ENCODE measurements at places on chromosomes 11 and 22.
A peak's percentile ranks its signal among the peaks of the same experiment; 100 is the strongest.

DNA sequence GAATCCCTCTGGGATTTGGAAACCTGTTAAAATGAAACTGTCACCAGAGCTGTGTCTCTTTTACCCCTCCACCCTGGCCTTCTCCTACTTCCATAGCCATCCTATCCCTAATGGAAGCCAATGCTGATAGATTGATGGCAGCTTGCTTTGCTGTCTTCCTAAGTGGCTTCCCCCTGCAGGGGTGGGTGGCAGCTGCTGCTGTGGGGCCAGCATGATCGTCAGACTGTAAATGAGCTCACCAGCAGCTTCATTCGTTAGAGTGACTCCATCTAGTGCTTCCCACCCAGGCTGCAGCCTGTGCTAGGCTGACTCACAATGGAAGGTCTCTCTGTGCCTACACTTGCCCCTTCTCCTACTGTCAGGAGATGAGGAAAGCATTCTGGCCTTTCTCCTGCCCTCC lies 311.0 kb downstream of the BUD13 start:
- no peak for DNase-seq

GRCh38 chr11:83036701-83037100 lies 35.0 kb downstream of the RAB30 start:
- no peak for DNase-seq

- no peak for DNase-seq
Measured at GRCh38 chr11:110793556-110793955, 81.3 kb upstream of the ARHGAP20 start.

GRCh38 chr22:17742527-17742902 lies 31.8 kb downstream of the BID start:
- peak; percentile 85 for DNase-seq

DNA sequence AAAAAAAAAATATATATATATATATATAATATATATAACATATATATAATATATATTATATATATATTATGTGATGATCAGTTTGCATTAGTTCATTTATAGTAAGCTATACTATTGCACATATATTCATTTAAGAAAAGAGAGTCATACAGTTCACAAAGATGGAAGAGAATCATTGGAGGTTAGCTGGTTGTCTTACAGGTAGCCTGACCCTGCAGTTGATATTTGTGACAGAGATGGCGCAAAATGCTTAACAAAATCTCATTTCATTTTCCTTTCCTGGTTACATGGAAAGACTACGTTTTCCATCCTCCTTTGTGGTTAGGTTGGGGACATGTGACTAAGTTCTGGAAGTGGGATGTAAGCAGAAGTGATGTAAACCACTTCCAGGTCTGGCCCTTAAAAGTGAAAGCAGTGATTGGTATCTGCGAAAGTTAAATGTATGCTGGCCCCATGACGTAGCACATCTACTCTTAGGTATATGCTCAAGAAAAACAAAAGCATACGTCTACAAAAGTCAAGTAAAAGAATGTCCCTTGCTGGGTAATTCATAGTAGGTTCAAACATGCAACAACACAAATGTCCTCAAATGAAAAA lies 7.2 kb upstream of the TMEM135 start:
- no peak for DNase-seq

- no peak for DNase-seq
Measured at GRCh38 chr11:106524436-106524835, 447.0 kb downstream of the AASDHPPT start.

GRCh38 chr11:46698597-46698996 lies 1.8 kb downstream of the ARHGAP1 start:
- DNase-seq: no peak

DNA sequence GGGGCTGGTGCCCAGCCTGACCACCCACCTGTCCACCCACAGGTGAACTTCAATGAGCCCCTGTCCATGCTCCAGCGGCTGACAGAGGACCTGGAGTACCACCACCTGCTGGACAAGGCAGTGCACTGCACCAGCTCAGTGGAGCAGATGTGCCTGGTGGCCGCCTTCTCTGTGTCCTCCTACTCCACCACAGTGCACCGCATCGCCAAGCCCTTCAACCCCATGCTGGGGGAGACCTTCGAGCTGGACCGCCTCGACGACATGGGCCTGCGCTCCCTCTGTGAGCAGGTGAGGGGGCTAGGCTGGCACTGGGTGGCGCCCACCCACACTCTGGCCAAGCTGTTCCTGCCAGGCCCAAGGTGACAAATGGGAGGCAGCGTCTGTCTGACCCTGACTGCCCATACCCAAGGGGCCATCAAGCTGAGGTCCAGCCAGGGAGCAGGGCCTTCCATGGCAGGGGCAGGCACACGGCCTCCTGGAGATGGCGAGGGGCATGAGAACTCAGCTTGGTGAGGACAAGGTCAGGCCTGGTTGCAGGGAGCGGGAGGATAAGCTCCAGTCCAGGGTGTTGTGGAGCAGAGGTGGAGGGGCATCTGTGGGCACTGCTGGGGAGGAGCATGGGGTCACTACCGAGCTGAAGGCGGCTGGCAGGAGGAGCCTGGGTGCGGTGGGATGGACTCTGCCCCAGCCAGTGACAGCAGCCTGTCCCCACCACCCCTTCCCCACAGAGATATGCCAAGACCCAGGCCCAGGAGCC lies 77.7 kb downstream of the MORC2 start:
- DNase-seq: peak; percentile 64

- no peak for DNase-seq
Measured at GRCh38 chr11:27212248-27212780, 150.7 kb downstream of the CCDC34 start.

DNA sequence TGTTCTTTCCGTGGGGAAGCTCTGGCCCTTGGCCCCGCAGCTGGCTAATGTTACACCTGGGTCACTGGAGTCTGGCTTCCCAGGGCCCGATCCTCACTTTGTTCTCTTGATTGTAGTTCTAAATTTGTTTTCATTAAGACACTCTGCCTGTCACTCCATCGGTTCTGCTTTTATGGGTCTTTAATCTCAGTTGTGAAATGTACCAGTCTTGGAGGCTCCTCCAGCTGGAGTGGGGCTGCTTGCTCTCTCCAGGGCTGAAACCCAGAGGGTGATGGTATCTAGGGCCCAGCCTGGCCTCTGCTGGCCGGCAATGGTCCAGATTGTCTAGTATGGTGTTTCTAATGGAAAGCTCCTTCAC lies 352.9 kb downstream of the TENM4 start:
- DNase-seq: no peak

DNA sequence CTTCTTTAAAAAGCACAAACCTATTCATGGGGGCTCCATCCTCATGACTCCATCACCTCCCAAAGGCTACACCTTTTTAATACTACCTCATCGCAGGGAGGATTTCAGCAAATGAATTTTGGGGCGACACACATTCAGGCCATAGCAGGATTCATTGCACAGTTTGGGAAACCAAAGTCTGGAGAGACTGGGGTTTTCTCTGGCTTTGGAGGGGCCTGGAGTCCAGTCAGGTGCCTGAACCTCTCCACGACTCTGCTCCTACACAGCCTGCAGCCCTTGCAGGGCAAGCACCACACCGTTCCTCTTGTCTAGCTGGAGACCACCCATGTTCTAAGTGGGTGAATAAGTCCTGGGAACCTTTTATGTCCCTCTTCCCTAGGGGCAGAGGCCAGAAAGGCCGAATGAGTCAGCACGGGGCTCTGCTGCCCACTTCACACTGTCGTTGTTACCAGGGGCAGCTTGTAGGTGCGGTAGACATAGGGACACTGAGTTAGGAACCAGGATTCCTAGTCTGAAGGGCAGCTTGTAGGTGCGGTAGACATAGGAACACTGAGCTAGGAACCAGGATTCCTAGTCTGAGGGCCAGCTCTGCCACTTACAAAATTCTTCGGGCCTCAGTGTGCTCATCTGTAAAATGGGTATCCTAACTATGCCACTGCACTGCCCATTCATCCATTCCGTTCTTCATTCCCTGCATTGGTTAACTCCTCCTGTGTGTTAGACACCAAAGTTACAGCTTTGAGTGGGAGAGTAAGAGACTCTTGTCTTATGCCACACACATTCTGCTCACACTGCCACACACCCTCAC lies 251.7 kb upstream of the B3GAT1 start:
- DNase-seq: no peak

DNA sequence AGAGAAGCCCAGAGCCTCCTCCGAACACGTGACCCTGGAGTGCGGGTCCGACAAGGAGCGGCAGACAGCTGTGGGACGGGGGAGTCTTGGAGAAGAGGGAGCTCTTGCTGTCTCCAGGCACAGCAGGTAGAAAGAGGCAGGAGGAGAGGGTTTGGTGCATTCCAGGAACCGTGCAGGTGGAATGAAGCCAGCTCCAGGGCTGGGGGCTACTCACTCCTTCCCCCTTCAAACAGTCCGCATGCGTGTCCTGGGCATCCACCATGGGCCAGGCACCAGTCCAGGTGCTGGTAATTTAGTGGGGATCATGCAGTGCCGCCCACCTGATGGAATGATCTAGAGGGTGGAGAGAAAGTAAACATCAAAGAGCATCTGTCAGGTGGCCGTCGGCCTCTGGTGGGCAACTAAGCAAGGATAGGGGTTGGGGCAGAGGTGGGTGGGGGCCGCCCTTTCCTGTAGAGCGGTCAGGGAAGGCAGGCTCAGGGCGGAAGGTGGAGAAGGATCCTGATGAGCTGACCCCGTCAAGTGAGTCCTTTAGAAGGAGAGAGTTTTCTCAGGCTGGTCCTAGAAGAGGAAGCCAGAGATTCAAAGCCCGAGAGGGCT lies 850.0 kb downstream of the TBC1D22A start:
- DNase-seq: no peak

GRCh38 chr11:113764527-113765219 lies 8.8 kb downstream of the ZW10 start:
- no peak for DNase-seq

DNA sequence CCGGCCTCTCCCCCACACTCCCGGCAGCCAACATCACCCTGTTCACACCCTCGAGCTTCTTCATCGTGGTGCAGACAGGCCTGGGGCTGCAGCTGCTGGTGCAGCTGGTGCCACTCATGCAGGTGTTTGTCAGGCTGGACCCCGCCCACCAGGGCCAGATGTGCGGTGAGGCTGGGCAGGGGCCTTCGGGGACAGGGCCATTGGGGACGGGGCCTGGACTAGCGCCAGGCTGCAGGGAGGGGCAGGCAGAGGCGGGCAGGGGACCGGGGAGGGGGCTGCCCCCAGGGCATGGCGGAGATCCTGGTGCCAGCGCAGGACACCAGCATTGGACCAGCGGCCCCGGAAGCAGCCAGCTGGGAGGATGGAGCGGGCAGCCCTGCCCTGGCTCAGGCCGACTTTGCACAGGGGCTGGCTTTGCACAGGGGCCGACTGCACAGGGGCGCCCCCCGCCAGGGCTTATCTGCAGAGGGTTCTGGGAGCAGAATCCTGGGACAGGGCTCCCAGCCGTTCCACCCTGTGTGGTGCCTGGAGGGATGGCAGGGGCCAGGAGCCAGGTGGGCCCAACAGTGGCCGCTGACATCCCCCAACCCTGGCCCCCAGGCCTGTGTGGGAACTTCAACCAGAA lies 8.6 kb downstream of the MUC5B start:
- no peak for DNase-seq

- DNase-seq: no peak
Measured at GRCh38 chr22:46379066-46379930, 43.8 kb downstream of the TRMU start.

DNA sequence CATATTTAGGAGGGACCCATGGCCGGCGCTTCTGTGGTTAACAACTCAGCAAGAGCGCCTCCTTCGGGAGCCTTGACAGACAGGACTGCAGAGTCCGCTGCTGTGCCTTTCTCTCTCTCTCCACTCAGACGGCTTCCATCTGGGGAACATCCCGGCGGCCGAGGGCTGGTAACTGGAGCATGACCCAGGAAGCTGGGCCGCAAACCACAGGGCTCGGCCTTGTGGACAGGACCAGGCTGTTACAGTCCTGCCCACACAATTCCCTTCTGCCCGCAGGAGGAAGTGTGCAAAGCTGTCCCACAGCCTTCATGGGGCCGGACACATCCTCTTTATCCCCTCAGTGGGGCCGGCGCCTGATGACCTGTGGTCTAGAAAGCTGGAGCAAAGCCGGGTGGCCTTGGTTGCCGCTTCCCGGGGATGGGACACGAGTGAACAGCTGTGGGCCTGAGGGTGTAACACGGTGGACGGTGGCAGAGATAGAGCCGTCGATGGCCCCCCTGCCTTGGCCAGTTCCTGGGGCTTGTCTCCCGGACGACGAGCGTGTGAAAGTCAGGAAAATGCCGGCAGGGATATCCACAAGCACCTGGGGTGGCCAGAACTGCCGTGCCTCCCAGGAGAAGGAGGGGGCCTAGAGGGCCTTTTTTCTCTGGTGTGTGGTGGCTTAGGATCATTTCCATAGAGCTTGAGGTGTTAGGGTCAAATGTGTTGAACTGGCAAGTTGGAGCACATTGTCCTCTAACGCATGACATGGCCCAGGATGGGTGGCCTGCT lies 50.1 kb downstream of the FBLN1 start:
- DNase-seq: no peak

- DNase-seq: no peak
Measured at GRCh38 chr11:12845163-12845562, 164.0 kb upstream of the RASSF10 start.

- peak; percentile 33 for DNase-seq
Measured at GRCh38 chr11:67419325-67420049, 4.0 kb downstream of the CARNS1 start.

DNA sequence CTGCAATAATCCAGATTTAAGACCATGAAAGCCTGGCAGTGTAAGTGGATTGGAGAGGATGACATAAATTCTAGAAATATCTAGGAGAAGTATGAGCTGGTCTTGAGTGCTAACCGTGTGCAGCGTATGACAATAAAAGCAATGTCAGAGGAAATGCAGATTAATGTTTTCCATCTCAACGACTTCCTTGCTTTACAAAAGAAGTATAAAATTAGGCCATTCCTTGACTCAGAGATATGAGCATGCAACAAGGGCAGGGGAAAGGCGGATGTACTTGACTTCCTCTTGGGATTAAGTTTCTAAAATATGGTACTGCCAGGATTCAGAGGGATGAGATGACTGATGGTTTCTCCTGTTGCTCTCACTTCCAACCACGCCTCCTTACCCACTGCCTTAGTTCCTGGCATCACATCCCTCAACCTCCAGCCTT lies 32.3 kb downstream of the ADAMTS15 start:
- no peak for DNase-seq

- DNase-seq: no peak
Measured at GRCh38 chr11:121555121-121555520, 102.4 kb upstream of the SORL1-AS1 start.

GRCh38 chr11:18091731-18092130 lies 14.2 kb downstream of the SAAL1 start:
- DNase-seq: no peak

DNA sequence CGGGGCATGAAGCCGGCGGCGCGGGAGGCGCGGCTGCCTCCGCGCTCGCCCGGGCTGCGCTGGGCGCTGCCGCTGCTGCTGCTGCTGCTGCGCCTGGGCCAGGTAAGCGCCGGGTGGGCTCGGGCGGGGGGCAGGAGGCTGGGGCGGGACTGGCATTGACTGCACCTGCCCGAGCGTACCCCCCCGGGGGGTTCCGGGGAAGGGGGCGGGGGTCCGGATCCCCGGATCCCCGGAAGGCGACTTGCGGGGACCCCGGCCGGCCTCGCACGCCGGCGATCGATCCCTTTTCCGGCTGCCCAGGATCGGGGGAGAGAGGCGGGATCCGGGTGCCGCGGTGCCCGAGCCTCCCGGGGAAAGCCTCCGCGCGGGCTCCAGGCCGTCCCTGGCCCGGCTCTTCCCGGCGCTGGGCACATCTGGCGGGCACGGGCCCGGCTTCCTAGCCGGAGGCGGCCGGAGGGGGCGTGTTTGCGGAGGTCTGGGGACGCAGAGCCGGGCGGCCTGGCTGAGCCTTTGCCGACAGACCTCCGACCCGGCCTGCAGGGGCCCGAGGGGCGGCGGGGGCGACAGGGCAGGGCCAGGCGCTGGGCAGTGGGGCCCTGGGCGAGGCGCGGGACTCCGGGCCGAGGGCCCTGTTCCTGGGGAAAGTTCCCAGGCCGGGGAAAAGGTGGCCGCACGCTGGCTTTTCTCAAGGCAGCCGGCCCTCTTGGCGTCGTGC lies 705 bp downstream of the PTPRJ start:
- peak; percentile 57 for DNase-seq

All from stimulated activated CD8-positive, alpha-beta memory T cell treated with anti-CD3 and anti-CD28 coated beads, Interleukin-4, amount 100 ng/mL, for 48 hours (primary cell).